ENCODE measurements at places on chromosomes 1 and 21. TPM values are rescaled to one million over a fixed set of nuclear protein-coding genes. Genes with fewer than 3 reads are reported as not detected.

SEMA4A gene
- 11.8 TPM for total RNA-seq

MEX3A gene
- total RNA-seq = 4.6 TPM

PKLR gene
- not detected for total RNA-seq

C4BPA gene
- total RNA-seq = 3.6 TPM

CELA3A gene
- not detected for total RNA-seq

C8A gene
- total RNA-seq = not detected

GJA4 gene
- total RNA-seq = 3.4 TPM

ADGRB2 gene
- total RNA-seq = 13.2 TPM

SPRR2F gene
- total RNA-seq = not detected

FMOD gene
- 227 TPM for total RNA-seq

LMOD1 gene
- 213 TPM for total RNA-seq

PFDN2 gene
- total RNA-seq = 2.4 TPM

SHE gene
- total RNA-seq = 3.4 TPM

SH3BGRL3 gene
- total RNA-seq = 12.5 TPM

RIPPLY3 gene
- not detected for total RNA-seq

SLC45A1 gene
- total RNA-seq = 1.2 TPM

ZNF593OS gene
- not detected for total RNA-seq

P3R3URF gene
- not detected for total RNA-seq

FNDC5 gene
- 11.3 TPM for total RNA-seq

AMY2A gene
- 26.2 TPM for total RNA-seq

NUDT4B gene
- 25.3 TPM for total RNA-seq

HSD3B2 gene
- total RNA-seq = 2.9 TPM

MIXL1 gene
- total RNA-seq = 1.4 TPM

CGN gene
- total RNA-seq = 5.3 TPM

ENAH gene
- 279 TPM for total RNA-seq

GUCA2B gene
- not detected for total RNA-seq

PADI4 gene
- not detected for total RNA-seq

LRRC71 gene
- not detected for total RNA-seq

SPRR2G gene
- 11.3 TPM for total RNA-seq

NCMAP gene
- total RNA-seq = 1.9 TPM

RAP1GAP gene
- total RNA-seq = 2.2 TPM

OPTC gene
- not detected for total RNA-seq

PADI2 gene
- 8.4 TPM for total RNA-seq

FMO1 gene
- 0.24 TPM for total RNA-seq

CRNN gene
- total RNA-seq = 0.72 TPM

CACNA1S gene
- 0.96 TPM for total RNA-seq

KPRP gene
- total RNA-seq = 1.7 TPM

CCDC30 gene
- 7.5 TPM for total RNA-seq

ATP1A2 gene
- total RNA-seq = 11.1 TPM

EDARADD gene
- 5.3 TPM for total RNA-seq

OR2G6 gene
- total RNA-seq = 2.2 TPM

CSRP1 gene
- 2,591 TPM for total RNA-seq

LCE1F gene
- not detected for total RNA-seq

ZNF124 gene
- 93.4 TPM for total RNA-seq

FNDC10 gene
- 2.2 TPM for total RNA-seq

PMVK gene
- total RNA-seq = 13.0 TPM

TMIGD3 gene
- total RNA-seq = 24.3 TPM

BATF3 gene
- 44.8 TPM for total RNA-seq

SV2A gene
- 3.6 TPM for total RNA-seq

TNNT2 gene
- 2.6 TPM for total RNA-seq

FCRL4 gene
- total RNA-seq = 5.8 TPM

KLF18 gene
- total RNA-seq = 0.24 TPM

OLIG2 gene
- not detected for total RNA-seq

HP1BP3 gene
- total RNA-seq = 393 TPM

CR1L gene
- total RNA-seq = not detected

RCSD1 gene
- total RNA-seq = 17.8 TPM

UBL4B gene
- total RNA-seq = not detected

All from umbilical cord (tissue), 2 donors.